ENCODE measurements at places on chromosomes 4 and X.
A peak's percentile ranks its signal among the peaks of the same experiment; 100 is the strongest.

- no peak for DNase-seq
Observed at GRCh38 chrX:132034648-132035047, 11.5 kb downstream of the STK26 start.

DNA sequence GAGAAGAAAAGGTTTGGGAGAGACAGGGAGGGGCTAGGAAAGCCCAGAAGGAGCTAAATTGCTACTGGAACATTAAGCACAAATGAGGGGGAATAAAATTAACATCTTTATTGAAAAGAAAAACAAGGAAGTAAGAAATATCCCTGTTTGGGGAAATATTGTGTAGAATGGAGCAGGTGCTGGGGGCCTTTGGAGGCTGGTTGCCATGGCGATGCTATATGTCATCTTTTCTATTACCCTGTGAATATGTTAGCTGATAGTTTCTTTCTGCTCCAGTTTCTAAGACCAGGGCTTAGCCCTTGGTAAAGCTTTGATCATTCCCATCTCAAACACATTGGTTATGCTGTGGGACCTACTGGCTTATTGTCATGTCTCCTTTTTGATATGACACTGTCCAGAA lies 28.7 kb downstream of the TMEM31 start:
- no peak for DNase-seq

- no peak for DNase-seq
Observed at GRCh38 chrX:6679550-6679949, 144.6 kb upstream of the VCX3A start.

DNA sequence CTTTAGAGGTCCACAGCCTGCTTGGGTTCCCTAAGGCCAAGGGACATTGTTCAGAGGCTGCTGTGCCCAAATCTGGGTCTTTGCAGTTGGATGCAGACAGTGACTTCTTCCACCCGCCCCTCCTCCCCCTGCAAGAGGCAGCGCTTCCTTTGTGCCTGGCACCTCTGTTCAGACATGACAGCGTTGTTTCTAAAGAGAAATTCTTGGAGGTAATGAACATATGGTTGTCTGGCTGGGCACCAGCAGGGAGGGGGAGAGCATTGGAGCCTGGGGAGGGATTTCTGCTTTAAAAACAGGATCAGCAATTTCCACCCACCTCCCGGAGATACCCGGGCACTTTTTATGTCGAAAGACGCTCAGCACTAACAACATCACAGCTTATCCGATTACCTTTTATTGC lies 51.5 kb downstream of the PSAPL1 start:
- no peak for DNase-seq

- DNase-seq = peak; percentile 41
Observed at GRCh38 chr4:20428436-20429160, 176.9 kb downstream of the SLIT2 start.

- DNase-seq = no peak
Observed at GRCh38 chr4:40256329-40256728, 59.5 kb downstream of the RHOH start.

GRCh38 chr4:20046931-20047677 lies 204.6 kb upstream of the SLIT2 start:
- DNase-seq = no peak

DNA sequence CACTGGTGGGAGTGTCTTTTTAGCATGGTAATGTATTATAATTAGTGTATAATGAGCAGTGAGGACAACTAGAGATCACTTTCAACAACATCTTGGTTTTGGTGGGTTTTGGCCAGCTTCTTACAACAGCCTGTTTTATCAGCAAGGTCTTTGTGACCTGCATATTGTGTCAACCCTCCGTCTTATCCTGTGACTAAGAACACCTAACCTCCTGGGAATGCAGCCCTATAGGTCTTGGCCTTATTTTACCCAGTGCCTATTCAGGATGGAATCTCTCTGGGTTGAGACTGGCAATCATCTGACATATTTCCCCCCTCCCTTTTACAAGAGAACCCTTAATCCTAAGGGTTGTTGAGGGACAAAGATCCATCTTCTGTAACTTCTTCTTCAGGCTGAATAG lies 21.9 kb upstream of the ADH4 start:
- DNase-seq = no peak

GRCh38 chr4:181437895-181438294 lies 805.3 kb upstream of the TENM3 start:
- no peak for DNase-seq

DNA sequence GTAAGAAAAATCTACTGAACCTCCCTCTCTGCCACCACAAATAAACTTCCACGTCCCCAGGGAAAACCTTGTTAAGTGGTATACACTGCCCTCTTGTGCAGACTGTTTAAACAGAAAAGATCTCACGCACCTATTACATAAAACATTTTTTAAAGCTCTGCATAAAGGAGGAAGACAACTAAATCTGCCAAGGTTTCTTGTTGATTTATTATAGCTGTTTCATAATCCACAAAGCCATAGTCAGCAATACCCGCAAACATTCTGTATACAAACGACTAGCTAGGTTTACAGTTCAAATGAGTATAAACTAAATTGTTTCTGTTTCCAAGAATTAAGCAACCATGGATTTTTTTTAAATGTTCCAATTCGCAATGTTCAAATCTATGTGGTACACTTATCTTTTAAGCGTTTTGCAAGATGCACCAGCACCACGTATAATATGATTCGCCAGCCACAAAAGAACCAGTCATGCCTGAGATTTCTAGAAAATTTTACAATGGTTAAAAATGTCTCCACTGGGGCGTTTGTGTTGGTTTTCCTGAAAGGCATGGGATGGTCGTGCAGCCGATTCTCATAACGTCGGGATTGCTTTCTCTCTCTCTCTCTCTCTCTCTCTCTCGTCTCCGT lies 164.6 kb downstream of the PRKX start:
- peak; percentile 63 for DNase-seq

DNA sequence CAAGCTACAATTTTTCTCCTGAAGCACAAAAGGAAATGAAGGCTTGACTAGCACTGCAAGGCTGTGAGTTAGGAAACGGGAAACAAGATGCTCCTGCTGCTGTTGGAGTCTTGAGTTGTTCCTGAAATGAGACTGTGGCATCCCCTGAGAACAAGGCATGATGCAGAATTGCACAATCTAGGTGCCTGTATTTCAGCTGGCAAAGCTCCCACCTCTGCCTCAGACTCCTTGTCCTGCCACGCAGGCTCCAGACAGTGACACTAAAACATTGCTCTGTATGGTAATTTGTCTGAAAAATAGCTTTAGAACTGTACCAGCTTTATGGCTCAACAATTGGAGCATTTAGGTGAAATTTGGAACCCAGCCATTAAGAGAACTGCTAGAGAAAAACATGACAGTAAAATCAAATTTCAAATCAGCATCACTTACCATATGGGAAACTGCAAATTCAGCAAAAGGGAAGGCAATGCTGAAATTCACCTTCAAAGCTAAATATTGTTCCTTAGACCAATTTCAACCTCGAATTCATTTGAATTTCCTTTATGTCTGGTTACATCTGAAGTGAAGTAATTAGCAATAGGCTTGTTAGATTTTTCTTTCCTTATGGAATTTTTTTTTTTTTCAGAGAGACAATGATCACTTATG lies 103.4 kb downstream of the MFAP3L start:
- no peak for DNase-seq

DNA sequence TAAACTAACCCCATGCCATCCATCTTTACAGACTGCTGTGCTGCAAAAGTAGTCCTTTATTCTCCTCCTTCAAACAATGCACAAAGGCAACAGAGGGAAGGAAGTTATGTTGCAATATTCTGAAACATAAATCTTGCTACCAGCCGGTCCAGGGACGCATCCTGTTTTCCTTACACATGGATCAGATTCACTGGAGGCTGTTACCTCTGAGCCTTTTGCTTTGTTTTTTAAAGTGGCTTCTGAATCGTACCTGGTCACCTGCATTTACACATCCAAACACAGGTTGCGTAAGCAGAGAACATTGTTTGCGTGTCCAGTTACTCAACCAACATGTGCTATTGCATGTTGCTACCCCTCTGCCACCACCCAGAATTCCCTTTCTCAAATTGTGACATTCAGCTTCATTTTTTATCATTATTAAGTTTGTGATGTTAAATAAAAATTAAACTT lies 8.8 kb downstream of the PPARGC1A start:
- DNase-seq = no peak

- DNase-seq = no peak
Observed at GRCh38 chrX:136497556-136498052, at the start of gene HTATSF1. HTATSF1 (plus strand) TSS chrX:136497592; CDS start chrX:136497685, 93 bp downstream.

DNA sequence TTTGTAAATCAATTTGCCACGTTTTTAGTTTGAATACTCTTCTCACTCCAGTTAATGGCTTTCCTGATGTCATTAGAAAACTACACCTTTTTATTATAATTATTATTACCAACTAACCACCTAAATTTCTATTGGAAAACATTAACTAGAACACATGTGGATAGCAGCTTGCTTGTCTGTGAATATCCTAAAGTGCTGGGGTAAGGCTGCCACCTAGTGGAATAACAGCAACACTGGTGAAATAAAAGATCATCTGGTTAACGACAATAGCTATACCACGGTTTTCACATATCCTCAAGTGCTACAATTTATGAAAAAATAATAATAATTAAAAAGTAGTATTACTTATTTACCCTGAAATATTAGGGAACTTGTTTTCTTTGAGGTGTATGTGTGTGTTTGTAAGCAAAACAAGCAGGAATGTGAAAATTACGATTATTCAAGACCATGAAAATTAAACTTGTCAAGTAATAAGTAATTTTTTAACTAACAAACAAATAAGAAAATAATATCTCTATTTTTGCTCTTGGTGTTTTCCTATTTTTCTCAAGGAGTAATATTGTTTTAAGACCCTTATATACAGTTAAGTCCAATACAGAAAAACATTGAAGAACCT lies 130.1 kb upstream of the TECRL start:
- peak; percentile 65 for DNase-seq

- DNase-seq = peak; percentile 71
Observed at GRCh38 chrX:110407910-110408545, 49.4 kb downstream of the RTL9 start.

DNA sequence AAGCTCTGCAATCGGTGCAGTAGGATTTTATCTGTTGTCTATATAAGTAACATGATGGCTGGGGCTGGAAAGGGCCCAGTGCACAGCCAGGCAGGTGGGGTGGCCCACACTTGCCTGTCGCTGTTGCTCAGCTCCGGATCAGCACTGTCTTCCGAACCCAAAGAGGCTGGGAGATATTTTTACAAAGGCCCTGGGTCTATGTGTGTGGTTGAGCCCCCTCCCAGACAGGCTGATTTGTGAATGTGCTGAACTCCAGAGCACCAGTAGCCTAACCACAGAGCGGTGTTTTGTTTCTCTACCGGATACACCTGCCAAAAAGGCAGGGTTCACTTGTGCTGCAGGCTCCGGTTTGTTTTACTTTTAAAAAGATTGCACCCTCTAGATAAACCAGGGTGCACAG lies 33.5 kb upstream of the CHRNA9 start:
- no peak for DNase-seq

DNA sequence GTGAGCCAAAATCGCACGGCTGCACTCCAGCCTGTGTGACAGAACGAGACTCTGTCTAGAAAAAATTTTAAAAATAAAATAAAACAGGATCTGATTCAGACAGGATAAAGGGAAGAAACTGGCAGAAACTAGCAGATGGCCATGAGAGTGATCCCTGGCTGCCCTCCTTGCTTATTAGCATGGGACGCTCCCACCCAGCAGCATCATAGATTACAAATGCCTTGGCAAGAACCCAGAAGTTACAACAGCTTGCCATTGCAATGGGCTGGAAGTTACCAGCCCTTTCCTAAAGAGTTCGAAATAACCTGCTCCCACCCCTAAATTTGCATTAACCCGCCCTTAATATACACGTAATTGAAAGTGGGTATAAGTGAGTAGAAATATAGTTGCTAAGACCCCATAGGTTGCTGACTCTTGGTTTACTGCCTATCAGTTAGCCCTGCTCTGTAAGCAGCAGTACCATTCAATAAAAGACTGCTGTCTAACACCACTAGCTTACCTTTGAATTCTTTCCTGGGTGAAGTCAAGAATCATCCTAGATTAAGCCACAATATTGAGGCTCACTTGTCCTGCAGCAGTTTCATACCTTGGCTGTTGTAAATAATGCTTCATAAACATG lies 9.1 kb upstream of the XAGE2 start:
- DNase-seq = no peak

DNA sequence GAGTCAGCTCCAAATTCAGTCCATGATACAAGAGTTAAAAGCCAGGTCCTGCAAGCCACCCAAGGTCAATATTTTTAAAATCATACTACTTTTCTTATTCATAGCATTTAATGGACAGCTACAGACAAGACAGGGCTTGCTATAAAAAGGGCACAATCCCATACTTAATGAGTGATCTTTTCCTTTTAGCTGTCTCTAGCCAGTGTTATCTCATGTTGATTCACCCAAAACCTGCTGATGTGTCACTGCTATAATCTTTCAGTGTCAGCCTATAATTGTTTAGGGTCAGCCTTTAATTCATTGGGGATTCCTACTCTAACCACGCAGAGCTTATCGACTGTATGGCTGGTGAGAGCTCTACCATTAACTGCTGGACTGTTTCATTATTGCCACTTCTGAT lies 51.2 kb upstream of the HCCS start:
- peak; percentile 47 for DNase-seq

GRCh38 chrX:39862963-39863362 lies 234.8 kb downstream of the BCOR start:
- no peak for DNase-seq

DNA sequence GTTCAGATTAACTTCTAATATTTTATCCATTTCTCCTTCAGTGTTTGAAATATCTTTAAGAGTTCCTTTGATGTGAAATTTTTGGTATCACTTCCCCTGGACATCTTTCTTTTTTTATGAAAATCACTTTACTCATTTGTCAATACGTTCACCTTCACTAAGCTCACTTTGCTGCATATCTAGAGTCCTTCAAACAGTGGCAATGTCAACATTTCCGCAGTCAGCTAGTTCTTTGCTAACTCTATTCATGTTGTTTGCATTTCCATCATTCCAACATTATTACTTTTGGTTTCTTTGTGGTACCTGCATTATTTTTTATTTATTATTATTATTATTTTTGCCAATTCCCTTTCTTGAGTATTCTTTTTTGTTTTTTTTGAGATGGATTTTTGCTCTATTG lies 203.0 kb downstream of the GPAT3 start:
- DNase-seq = no peak

GRCh38 chr4:903066-904046 lies 28.8 kb downstream of the GAK start:
- DNase-seq = no peak

GRCh38 chr4:7805533-7806337 lies 133.9 kb downstream of the AFAP1 start:
- DNase-seq = peak; percentile 73

GRCh38 chrX:56385336-56385735 lies 153.2 kb downstream of the KLF8 start:
- no peak for DNase-seq

DNA sequence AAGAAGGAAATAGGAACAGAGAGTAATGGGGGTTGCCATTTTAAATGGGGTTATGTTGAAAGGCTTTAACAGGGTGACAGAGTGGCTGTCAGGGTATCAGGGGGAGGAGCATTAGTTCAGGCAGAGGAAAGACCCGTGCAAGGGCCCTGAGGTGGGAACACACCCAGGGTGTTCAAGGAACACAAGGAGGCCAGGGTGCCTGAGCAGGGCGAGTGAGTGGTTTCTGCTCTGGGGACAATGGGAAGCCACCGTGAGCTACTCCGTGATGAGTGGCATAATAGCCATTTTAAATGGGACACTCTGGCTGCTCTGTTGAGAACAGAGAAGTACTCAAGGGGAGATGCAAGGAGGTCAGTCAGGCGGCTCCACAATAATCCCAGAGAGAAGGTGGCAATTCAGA lies 4.5 kb downstream of the EVC2 start:
- DNase-seq = no peak
